ENCODE measurements at places on chromosomes 5 and 9.

GRCh38 chr5:5181650-5182324, 41.7 kb downstream of the ADAMTS16 start:
- DNase-seq = no peak

DNA sequence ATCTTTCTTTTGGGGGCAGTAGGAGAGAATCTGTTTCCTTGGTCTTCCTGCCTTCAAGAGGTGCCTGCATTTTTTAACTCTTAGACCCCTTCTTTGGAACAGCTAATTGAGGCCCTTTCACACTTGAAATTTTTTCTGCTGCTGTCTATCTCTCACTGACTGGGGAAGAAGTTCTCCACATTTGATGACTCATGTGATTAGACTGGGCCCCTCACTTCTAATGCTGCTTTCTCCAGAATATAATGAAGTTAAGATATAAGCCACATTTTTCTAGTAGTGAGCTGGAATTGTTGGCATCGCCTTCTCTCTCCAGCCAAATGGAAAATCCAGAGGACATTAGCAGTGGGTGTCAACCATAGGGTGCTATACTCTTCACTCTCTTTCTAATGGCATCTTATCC, 12.4 kb downstream of the ZNF474 start:
- DNase-seq = no peak

DNA sequence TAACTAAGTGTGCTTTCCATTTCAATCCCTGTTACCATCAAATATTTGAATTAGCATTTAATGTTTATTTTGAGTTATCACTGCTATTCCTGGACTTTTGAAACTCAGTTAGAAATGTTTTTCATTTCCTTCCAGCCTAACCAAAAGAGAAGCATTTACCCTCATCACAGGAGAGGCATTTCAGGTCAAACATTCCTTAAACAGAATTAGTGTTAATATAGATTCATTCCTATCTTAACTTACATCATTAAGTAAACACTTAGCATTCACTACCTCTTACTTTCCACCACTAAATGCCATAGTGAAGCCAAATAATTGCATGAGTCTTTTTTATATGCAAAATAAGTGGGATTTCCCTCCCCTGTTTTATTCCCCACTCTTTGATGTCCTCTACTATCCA, 136.6 kb upstream of the OR13F1 start:
- DNase-seq = no peak

GRCh38 chr9:121317737-121318630, 50.0 kb downstream of the GSN start:
- DNase-seq = no peak

DNA sequence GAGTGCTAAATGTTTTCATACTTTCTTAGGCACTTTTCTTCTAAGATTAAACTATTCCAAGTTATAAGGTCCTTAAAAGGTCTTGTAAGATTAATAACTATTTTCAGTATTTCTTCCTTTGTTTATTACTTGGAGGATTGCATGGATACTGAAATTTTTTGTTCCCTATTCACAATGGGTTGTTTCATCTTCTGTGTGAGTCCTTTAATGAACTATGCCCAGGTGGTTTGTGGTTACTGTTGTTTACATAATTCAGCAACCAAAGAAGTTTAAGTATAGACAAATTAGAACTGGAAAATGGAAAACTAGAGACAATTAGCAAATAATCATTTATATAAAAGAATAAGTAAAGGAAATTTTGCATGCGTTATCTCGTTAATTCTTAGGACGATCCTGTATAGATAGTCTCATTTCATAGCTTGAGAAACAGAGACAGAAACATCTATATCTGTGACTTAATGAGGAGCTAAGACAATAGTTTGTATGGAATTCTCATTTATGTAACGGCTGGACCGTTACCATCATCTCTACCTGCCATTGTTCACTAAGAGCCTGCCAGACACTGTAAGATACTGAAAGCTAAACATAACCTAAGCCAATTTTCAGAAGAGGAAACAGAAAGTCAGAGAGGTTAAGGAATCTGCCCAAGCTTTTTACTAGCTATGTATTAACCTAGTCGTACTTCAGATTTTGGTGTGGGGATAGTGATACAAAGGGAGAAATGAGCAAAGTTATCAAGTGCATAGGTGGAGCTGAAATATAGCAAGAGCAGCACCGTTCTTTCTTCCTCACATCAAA, 148.2 kb downstream of the PAM start:
- no peak for DNase-seq

DNA sequence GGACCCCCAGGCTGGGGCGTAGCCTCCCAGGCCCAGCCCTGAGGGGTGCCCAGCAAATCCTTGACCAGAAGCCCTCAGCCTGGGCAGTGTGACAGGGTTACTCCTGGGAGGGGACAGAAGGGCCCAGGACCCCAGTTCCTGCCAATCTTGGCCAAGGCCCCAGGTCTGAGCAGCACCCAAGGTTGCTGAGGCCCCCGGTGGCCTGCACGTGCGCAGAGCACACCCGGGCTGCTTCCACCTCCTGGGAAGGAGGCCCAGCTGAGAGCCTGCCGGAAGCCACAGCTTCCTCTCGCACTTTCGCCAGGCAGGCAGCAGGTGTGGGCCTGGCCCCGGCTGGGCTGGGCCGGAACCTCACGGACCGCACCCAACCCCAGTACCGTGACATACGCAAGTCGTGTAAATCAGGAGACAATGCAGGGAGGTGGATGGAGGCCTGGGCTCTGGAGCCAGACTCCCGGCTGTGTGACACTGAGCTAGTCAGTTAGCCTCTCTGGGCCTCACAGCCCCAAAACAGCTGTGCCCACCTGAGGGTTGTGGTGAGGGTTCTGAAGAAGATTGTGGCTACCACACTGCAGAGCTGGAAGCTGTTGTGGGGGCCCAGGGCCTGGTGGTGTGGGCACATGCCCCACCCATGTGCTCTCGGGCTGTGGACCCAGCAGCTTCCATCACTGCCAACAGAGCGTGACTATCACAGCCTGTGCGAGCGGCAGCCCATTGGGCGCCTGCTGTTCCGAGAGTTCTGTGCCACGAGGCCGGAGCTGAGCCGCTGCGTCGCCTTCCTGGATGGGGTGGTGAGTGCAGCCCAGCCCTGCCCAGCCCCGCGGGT, 5.1 kb downstream of the GRK6 start:
- DNase-seq = peak; percentile 38

GRCh38 chr9:124297551-124297901, 39.8 kb downstream of the NEK6 start:
- DNase-seq = no peak

GRCh38 chr9:70130266-70130665, 86.6 kb downstream of the MAMDC2 start:
- DNase-seq = no peak

GRCh38 chr5:90334741-90335140, 74.8 kb downstream of the CETN3 start:
- no peak for DNase-seq

GRCh38 chr9:72220589-72220988, 71.3 kb downstream of the GDA start:
- DNase-seq = no peak

- DNase-seq = no peak
These were observed 716.4 kb downstream of the SEMA5A start for GRCh38 chr5:8829323-8830029.

DNA sequence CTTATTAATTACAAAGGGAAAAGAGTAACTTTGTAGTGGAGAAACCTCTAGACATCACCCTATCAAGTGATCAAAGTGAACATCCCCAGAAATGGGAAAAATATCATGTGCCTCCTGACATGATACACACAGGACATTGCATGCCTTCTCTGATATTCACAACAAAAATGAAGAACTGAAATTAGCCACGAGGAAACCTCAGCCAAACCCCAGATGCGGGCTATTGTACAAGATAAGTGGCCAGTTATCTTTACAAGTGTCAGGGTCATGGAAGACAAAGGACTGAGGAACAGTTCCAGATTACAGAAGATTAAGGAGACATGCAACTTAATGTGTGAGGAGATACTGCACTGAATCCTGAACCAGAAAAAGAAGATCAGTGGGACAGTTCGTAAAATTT, 23.8 kb upstream of the NPM1 start:
- DNase-seq = no peak

- no peak for DNase-seq
These were observed 25.9 kb upstream of the ANKRD55 start for GRCh38 chr5:56259002-56259511.

GRCh38 chr5:178194026-178194425, 6.9 kb upstream of the GMCL2 start:
- DNase-seq = no peak

DNA sequence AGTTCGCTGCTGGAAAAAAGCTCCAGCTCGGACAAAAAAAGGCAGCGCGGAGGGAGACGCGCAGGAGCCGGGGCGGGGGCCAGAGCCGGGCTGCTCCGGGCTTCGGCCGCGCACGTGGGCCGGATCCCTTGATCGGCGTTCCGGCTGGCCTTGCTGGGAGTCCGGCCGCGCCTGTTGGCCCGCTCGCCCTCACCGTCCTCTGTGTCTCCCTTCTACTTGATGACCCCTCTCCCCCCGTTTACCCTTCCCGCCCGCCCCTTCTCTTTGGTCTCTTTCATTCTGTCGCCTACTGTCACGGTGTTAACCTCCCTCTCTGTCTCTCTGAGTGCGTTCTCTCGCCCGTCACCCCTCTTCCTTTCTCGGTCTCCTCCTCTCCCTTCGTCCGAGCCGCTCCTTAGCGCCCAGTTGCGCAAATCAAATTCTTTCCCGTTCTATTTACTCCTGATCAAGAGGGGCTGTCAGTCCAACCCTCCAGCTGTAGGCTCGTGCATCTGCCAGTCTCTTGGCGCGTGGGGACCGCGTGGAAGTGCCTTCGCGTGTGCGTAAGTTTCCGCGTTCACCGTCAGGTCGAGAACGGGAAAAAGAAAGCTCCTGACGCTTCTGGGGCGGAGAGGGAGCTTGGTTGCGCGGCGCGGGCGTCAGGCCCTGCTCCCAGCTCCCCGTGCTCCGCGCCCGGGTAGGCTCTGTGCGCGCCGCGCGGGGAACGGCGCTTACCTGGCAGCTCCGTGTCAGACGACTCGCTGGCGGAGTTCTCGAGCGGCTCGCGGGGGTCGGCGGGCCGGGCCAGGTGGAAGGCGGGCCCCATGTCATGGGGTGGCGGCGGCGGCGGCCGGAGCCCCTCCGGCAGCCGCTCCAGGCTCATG, 798 bp downstream of the PITX1 start:
- no peak for DNase-seq

GRCh38 chr9:19486803-19487202, 78.0 kb downstream of the ACER2 start:
- DNase-seq = no peak

- DNase-seq = no peak
These were observed 72.3 kb upstream of the STARD4 start for GRCh38 chr5:111584651-111585050.

GRCh38 chr5:75336615-75337336, at the start of gene HMGCR:
HMGCR (plus strand) TSS chr5:75337220; CDS start chr5:75342606, 5,386 bp downstream.
- DNase-seq = peak; percentile 91

DNA sequence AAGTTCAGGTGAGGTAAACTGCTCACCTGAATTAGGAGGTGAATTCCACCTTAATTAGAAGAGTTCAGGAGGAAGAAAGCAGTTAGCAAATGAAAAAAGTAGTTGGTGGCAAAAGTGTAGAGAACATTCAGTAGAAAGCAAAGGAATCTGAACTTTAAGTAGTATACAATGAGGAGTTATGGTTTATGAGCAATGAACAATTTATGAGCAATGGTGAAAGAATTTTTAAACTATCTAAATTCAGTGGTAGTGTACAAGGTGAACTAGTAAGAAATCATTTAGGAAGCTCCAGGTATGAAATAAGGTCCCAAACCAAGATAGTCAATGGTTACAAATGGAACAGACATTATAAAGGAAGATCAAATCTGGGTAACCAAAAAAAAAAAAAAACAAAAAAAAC, 3.1 kb downstream of the CETN3 start:
- no peak for DNase-seq

Data from stimulated activated CD4-positive, alpha-beta T cell treated with anti-CD3 and anti-CD28 coated beads, Interleukin-15, amount 100 ng/mL, for 1 hour (primary cell).